Breast epithelium (tissue), 4 donors: ENCODE measurements at places on chromosomes 4 and X. TPM values are rescaled to one million over a fixed set of nuclear protein-coding genes. Genes with fewer than 3 reads are reported as not detected.
A peak's percentile ranks its signal among the peaks of the same experiment; 100 is the strongest.

Gene ADH1A
- total RNA-seq, result 2.3 TPM

DNA sequence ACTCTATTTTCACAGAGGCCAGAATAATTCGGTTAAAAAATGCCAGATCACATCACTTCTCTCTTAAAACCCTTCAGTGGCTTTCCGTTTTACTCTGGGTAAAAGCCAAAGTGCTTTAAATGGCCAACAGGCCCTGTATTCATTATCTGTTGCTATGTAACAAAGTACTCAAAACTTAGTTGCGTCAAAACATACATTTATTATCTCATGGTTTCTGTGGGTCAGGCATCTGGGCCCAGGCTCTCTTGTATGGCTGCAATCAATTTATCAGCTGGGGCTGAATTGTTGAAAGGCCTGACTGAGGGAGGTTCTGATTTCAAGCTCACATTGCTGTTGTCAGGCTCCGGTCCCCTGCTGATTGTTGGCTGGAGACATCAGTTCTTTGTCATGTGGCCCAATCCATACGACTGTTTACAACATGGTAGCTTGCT is 72.7 kb upstream of the H2AZ1 start:
- no peak for DNase-seq

DNA sequence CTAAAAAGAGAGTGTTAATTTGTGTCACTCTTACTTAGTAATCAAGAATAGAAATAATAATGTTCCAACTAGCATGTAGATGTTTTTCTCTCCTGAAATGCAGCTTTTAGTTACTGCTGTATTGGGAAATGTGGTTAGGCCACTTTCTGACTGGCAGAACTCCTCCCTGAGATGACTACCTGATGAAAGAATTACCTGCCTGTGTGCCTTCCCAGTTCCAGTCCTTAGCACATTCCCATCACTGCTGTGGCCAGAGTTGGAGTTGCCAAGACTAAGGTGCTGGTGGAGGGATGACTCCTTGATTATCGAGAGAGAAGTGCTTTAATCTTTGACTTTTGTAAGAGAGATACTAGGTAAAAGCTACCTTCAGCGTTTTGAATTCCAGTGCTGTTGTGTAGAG is 9.5 kb downstream of the GAB1 start:
- DNase-seq, result peak; percentile 80

- DNase-seq, result no peak
Measured at GRCh38 chr4:48602763-48603162, 112.7 kb downstream of the ZAR1 start.

GRCh38 chr4:141413366-141413765 is 192.7 kb downstream of the ZNF330 start:
- no peak for DNase-seq

- no peak for DNase-seq
Measured at GRCh38 chrX:126165721-126166461, at the start of gene DCAF12L2. TSS of gene DCAF12L2 (minus strand) at chrX:126166289. CDS start at chrX:126165924, 365 bp downstream.

Gene SSX3
- not detected for total RNA-seq

- DNase-seq, result no peak
Measured at GRCh38 chr4:7202411-7202810, 10.1 kb downstream of the SORCS2 start.

DNA sequence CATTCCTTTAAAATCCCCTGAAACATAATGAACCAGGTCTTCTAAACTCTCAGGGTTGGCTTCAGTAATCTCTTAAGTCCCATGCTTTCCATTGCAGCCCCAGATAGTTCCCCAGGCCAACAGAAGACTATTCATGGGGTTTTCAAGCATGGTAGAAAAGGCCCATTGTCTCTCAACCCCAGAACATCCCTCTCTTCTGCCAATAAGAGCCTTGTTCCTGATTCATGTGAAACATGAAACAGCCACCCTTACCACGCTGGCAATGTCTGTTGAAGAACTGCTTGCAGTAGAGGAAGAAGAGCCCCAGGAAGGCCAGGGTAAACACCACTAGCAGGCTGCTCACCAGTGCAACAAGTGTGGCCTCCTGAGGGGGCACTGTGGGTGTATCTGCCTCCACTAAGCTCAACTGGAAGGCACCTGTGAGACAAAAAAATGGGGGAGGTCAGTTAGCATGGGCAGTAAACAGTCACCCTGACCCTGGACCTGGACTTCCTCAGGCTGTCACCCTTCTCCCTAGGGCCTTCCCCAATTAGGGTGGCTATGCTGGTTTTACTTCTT is 36.4 kb downstream of the EDA2R start:
- no peak for DNase-seq
